ENCODE measurements at places on chromosomes 3 and 15.

- no peak for DNase-seq
These were observed 202.2 kb downstream of the TIGIT start for GRCh38 chr3:114496021-114496434.

DNA sequence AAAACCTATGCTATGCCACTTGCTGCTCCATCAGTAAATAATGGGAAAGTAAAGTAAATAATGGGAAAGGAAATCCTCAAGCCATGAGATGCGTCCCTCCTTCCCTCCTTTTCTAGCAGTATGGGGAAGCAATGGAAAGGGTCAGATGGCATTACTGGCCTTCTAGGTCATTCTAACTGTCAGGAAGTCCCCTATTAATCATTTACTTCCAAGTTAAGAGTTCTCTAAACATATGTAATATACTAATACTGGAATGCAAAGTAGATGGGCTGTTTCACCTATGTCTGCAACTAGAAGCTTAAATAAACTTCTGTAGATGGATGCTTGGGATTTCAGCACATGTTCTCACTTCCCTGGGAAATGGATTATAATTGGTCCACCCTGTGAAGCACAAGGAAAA lies 55.9 kb downstream of the MDFIC2 start:
- no peak for DNase-seq

DNA sequence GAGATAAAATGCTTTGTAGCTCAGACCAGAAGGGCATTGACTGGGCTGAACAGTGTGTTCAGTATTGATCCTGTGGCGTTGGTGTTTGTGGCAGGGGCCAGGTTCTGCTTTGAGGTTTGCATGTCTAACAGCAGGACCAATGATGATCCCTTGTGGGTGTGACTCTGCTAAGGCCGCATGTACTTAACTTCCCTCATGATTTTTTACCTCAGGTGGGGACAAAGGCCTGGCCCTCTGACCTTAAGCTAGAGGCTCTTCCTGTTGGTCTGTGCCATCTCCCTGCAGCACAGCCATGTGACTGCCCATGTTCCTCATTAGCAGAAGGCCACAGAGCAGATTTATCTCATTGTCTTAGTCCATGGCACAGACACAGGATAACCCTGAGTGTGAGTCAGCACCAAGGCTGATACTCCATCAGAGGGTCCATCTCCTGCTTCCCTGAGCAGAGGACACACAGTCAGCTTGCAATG lies 34.3 kb upstream of the BSN start:
- DNase-seq, result peak; percentile 41

DNA sequence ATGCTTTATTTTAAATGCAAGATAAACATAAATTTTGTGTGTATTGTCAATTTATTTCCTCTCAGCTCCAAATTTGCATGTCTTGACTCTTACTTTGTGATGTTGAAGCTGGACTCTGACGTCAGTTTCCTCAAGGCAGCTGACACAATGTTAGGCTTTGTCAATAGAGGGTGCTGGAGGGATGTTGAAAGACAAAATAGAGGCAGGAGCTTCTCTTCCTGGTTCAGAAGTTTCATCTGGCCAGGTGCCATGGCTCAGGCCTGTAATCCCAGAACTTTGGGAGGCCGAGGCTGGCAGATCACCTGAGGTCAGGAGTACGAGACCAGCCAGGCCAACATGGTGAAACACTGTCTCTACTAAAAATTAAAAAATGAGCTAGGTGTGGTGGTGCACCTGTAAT lies 408.6 kb downstream of the GBE1 start:
- DNase-seq, result no peak

DNA sequence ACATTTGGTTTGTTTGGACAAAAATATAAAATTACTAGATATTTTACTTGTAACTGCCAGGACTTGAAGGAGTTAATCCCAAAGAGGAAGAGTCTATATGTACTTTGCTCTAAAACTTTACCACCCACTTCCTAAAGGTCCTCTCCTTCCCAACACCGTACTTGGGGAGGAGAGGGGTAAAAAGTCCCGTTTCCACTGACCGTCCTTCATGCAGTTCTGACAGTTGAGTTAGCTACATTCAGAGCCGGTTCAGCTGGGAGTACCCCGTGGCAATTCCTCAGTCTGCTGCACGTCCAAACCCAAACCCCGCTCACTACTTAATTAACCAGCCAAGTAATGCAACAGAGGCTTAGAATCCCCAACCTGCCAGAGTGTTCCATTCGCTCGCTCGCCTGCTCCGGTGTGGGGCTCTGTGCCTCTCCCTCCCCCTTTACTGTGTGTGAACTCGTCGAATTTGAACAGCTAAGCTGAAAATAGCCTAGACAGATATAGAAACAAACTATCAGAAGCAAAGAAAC lies 519.7 kb downstream of the FOXP1 start:
- DNase-seq, result peak; percentile 80

- DNase-seq, result no peak
These were observed 193.4 kb downstream of the SHOX2 start for GRCh38 chr3:157912514-157913451.

DNA sequence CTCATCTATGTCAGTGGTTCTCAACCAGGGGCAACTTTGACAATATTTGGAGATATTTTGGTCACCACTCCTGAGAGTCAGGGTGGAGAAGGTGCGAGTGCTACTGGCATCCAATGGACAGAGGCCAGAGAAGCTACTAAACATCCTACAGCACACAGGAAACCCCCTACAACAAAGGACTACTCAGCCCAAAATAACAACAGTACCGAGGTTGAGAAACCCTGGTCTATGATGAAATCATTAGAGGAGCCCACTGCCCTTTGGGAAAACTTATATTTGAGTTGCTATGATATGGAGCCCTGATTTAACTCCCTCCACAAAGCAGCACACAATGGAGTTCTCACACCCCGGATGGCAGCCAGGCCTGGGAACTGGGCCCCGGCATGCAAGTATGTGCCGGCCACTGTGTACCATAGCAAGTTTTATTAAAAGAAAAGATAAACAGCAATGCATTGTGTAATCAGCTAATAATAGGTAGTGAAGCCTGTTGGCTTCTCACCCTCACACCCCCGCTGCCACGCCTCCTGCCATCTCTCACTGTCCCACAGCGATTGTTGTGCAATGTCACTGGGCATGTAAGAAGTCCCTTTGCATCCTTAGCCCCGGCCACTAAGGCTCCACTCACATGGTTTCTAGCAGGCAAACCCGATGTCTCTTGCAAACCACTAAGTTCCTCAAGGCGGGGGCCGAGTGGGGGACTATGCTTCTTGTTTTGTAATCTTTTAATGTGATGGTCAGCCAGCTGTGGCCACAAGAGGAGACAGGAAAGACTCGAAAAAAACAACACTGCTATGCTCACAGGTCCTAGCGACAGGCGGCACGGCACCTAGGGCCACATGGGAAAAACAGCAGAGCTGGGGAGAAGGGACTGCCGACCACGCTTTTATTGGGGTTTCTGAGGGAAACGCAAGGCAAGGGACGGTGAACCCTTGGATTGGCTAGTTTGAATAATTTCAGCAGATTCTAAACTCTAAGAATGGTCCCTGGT lies 110.0 kb downstream of the AQP9 start:
- peak; percentile 100 for DNase-seq

DNA sequence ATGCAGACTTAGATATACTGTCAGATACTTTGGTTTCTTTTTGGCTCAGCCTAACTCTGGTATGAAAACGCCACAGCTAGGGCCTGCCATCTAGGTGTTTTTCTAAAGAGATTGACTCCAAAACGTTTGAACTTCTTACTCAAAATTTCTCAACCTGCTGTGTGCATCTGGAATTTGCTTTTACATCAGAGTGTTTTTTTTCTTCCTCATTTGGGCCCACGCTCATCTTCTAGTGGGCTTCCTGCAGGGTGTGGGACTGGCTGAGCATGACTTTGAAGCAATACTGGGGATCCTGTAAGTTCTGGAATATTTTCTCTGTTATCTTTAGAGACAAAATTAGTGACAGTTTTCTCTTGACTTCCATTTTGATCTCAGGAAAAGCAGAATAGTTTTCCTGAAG lies 117.8 kb downstream of the NR1D2 start:
- DNase-seq, result peak; percentile 94

DNA sequence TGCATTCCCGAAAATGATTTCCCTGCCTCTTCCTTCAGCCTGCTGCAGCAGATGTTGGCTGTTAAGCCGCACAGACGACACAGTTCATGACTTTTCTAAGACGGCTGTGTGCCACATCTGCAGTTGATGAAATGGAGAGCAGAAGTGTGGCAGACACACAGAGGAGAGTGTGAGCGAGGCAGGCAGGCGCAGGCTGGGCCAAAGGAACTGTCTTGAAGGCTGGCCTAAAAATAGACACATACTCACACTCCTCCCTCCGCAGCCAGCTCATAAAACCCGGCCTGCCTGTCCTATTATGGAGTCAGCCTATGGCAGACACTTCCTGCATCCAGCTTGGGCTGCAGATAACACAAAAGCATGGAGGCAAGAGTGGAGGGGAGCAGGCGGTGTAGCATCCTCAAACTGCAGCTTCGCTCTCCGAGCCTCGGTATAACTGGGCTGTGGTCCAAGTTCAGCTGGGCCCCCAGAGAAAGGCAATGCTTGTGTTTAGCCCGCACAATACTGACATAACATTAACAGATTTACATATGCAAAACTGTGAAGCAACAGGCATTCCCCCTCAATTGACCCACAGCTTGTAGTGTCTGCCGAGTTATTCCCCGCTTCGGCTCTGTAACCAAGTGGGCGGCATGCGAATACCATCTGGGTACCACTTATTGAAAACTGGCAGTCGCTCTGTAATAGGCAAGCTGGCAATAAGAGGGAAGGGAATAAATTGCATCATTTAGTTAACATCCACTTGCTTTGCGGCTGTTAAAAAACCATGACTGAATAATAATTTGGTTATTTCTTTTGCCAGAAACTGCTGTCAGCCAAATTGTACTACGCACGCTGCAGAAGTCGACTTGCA lies 40.8 kb downstream of the FOXP1 start:
- peak; percentile 82 for DNase-seq

DNA sequence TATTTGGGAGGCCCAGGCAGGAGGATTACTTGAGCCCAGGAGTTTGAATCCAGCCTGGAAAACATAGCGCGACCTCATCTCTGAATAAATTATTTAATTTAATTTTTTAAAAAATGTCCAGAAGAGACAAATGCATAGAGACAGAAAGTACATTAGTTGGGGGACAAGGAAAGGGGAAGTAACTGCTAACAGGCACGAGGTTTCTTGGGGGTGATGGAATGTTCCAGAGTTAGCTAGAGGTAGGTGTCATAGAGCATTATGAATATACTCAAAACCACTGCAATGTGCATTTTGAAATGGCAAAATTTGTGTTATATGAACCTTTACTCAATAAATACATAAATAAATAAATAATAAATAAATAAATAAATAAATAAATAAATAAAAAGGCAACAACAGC lies 31.7 kb upstream of the CYP11A1 start:
- peak; percentile 51 for DNase-seq

GRCh38 chr3:34011171-34012101 lies 213.0 kb downstream of the PDCD6IP start:
- DNase-seq, result no peak

DNA sequence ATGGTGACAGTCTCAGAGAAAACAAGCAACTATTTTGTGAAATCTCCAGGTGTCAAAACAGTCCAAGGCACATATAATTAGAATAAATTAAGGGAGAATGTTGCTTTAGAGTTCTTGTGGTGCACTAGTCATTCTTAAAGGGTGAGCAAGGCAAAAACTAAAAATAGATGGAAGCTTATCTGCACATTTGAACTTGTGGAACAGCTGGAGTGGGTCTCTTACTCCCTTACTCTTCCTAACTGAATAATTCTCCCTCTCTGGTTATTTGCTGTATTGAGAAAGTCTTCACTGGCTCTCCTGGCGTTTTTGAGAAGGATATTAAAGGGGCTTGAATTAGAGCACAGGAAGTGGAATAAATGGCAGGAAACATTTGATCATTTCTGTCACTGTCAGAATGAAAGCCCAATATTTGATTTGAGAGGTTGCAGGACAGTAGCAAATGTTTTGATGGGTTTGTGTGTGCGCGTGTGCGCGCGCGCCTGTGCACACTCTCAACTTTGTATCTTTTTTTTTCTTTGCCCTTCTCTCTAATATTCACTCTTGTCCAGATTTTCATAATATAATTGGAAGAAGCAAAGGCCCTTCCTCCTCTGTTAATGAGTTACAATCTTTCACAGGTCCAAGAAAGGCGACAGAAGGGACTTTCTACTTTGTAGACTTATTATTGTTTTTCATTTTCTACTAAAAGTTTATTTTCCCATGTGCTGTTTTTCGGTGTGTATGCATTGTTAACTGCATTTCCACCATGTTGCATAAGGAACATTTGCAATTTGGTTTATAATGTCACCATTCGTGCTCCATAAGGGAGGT lies 40.9 kb downstream of the AKAP13 start:
- no peak for DNase-seq

DNA sequence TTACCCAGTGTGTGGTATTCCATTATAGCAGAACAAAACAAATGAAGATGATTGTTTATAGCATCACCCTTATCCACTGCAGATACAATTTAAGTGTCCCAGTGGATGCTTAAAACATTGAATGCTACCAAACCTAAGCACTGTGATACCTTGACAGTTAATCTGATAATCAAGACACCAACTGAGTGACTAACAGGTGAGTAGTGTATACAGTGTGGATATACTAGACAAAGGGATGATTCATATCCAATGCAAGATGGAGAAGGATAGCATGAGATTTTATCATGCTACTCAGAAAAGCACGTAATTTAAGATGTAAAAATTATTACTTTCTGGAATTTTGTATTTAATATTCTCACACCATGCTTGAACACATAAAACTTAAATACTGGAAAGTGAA lies 1449.0 kb downstream of the OTOL1 start:
- DNase-seq, result no peak

- DNase-seq, result peak; percentile 62
These were observed 768 bp upstream of the SEMA5B start for GRCh38 chr3:123028233-123028828.

- peak; percentile 5 for DNase-seq
These were observed 42.2 kb upstream of the PTX3 start for GRCh38 chr3:157394411-157394810.

DNA sequence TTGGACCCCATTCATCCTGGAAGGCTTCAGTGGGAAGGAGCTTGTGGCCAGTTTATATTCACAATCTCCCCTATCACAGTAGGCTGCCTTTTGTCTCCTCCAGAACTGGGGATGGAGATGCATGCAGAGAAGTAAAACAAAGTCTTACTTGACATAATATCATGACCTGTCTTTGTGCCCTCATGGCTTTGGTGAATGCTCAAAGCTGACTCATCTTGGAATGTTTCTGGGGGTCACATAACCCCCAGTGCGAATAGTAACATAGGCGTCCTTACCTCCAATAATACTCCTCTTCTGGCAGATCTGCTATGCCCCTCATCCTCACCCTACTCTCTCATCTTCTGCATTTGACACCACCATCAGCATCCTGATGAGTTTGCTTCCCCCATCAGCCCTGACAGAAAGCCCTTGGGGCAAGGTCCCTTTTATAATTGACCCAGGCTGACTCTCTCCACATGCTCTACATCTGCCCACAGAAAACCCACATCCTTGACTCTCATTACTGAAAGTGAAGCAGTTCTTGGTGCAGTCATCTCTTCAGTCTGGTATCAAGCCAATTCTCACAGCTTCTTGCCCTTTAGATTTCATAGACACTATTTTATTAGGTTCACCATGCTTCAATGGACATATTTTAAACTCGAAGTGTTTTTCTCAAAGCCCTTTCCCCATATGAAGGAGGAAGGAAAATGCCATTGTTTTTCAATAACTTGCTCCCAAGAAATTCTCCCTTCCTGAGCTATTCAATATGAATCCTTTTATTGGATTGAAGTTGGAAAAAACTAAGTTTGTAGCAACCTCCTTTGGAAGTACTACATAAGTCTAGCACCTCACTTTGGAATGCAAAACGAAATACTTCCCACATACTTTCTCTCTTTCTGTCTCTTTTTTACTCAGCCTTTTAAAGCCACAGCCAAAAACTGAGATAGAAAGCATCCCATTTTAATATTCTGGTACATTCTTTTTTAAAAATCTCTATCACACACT lies 36.6 kb downstream of the OSTN start:
- DNase-seq, result no peak

Data from inflammatory macrophage treated with lipopolysaccharide for 1 hour (primary cell).